Activated T-helper 1 cell treated with anti-CD3 and anti-CD28 coated beads, Interleukin-12 subunit alpha, Interleukin-12 subunit beta, Interleukin-2, Interleukin-4 antibody, amounts not matched to agents 30 ng/mL and 10 ng/mL and 1 ng/mL, durations not matched to agents 14 hours and 24 hours and 36 hours (primary cell): ENCODE measurements at places on chromosomes 13 and 19. TPM values are rescaled to one million over a fixed set of nuclear protein-coding genes. Genes with fewer than 3 reads are reported as not detected.

- no peak for DNase-seq
Measured at GRCh38 chr13:32428581-32429432, 877 bp upstream of the N4BP2L1 start.

DNA sequence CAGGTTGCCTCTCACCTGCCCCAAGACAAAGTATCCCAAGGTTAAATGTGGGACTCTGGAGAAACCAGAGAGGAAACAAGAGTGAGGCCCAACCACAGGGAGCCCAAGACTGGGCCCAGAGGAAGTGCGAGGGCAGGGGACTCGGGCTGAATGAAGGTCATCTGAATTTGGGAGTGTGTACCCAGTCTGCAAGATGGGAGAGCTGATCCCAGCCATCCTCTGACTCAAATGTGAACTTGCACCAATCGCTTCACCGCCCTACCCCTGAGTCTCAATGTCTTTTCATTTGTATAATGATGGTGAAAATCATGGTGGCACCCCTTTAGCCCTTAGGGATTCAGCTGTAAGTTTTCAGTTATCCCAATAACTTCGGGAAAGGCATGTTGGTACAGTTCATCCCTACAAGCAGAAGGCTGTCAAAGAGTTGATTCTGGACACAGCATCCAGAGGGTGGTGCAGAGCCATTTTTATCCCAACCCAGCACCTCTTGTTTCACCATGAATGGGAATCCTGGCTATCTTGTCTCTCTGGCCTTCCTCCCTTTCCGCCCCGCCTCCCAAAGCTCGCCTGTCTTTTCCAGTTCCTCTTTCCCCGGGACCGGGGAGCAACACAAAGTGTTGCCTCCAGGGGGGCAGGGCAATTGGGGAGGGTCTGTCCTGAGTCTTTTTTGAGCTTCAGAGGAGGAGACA, 123.4 kb downstream of the NUFIP1 start:
- no peak for DNase-seq

DNA sequence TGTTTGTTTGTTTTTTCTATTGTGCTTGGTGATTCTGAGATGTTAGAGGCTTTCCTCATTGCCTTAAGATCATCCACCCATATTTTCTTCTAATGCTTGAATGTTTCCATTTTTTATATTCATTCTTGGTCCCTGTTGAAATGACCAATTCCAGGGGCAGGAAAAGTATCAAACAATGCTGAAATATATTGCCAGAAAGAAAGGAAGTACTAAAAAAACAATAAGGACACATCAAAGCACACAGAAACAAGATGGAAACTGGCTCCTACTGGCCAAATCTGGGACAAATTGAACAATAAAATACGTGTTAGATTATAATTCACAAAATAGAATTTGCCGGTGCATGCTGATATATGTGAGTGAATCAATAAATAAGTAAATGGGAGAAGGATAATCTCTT, 23.9 kb downstream of the ZDHHC20 start:
- no peak for DNase-seq

DNA sequence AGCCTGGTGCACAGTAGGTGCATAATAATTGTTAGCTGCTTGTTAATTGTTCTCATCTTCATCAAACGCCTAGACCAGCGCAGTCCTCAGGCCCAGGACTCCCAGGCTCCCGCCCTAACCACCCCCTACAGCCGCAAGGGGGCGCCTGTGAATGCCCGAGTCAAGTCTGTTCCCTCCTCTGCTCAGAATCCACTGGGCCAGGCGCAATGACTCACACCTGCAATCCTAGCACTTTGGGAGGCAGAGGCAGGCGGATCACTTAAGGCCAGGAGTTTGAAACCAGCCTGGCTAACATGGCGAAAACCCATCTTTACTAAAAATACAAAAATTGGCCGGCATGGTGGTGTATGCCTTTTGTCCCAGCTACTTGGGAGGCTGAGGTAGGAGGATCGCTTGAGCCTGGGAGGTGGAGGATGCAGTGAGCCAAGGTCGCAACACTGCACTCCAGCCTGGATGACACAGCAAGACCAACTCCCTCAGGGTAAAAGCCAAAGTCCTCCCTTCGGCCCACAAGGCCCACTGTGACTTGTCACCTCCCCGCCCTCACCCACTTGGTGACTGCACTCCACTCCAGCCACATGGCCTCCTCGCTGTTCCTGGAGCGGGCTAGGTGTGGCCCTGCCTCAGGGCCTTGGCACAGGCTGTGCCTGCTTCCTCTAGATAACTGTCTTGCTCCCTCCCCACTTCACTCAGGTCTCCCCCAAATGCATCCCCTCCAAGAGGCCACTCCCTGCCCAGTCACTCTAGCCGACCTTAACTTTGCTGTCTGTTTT, 9.1 kb downstream of the ZNF653 start:
- DNase-seq = peak; percentile 31

DNA sequence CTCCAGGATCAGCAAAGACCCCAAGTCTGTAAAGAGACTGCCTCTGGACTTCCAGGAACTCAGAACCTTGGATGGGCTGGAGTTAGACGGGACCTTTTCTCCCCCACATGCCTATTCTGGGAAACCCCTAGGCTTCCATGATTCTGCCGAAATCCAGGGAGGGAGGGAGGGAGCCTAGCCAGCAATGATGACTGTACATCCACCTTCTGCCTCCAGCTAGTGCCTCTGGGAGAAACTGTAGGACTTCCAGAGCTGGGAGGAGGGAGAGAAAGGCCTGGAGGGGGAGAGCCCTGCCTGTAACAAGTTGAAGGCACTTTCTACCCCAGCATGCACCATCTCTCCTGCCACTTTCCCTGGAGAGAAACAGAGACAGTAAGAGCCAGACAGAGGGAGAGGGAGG, 6.0 kb upstream of the HAS1 start:
- no peak for DNase-seq

- no peak for DNase-seq
Measured at GRCh38 chr13:26255115-26255514, 1.2 kb downstream of the CDK8 start.

GRCh38 chr13:31394506-31394905, 194.7 kb downstream of the B3GLCT start:
- no peak for DNase-seq

PTPRH gene
- 0.16 TPM in 1 of 2 replicates, not detected in the other for total RNA-seq

GNG7 gene
- total RNA-seq = 0.07 and 0.13 TPM in 2 replicates

CGB1 gene
- not detected in 2 replicates for total RNA-seq

ZNF471 gene
- 0.05 and 0.16 TPM in 2 replicates for total RNA-seq

- DNase-seq = no peak
Measured at GRCh38 chr19:13640611-13641010, 123.7 kb upstream of the MRI1 start.

RFPL4A gene
- not detected in 2 replicates for total RNA-seq

- DNase-seq = no peak
Measured at GRCh38 chr13:71242201-71242600, 624.8 kb downstream of the DACH1 start.

DNA sequence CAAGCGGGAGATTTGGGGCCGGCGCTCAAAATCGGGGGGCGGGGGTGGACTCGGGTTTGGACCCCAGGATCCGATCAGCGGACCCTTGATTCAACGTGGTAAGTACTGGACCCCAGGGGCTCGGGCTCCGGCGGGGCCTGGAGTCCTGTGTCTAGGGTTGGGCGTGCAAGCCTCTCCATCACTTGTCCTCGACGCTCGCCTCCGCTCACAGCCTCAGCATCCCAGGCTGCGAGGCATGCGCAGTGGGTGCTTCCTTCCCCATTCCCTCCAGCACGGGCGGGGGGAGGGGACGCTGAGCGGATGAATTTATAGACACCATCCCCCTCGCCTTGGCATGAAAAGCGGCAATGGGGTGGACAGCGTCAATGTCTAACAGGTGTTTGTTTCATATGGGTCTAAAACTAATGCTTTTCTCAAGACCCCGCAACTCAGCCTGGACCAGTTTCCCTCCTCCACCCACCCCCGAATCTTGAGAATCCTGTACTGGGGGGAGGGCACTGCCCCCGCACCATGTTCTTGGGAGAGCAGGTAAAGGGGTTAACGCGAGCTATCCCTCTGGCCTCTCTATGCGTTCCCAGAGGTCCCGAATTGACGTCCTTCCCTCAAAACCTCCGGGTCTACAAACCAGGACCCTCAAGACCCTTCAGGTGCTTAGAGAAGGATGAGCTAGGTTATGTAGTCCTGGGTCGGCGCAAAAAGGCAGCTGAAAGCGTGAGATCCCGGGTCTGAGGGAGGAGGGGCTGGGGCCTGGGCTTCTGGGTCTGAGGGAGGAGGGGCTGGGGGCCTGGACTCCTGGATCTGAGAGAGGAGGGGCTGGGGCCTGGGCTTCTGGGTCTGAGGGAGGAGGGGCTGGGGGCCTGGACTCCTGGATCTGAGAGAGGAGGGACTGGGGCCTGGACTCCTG, 579 bp downstream of the CPT1C start:
- no peak for DNase-seq

DNA sequence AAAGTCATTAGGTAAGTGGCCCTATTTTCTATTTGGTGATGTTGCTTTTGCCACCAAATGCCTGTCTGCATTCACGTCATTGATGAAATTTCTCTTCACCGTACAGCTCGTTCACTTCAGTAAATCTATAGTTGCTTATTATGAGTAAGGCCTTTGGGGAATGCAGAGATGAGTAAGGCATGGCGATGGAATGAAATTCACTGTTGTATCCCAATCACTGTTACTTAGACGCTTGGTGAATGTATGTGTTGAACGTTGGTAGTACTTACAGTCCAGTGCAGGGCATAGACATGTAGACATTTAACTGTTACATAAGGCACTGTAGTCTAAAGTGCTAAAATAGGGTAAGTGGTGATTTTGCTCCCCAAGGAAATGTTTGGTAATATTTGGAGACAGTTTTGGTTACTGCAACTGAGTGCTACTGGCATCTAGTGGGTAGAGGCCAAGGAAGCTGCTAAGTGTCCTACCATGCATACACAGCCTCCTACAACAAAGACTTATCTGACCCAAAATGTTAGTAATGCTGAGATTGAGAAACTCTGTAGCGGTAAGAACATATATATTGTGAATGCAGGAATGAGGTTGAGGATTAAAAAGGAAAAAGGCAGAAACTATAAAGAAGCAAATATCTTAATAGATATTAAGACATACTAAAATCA, 5.8 kb downstream of the AKAP11 start:
- DNase-seq = no peak

NANOS2 gene
- total RNA-seq = not detected in 2 replicates

GRCh38 chr19:49705919-49706318, 15.0 kb downstream of the CPT1C start:
- no peak for DNase-seq

IGFL2 gene
- total RNA-seq = 0.23 TPM in 1 of 2 replicates, not detected in the other

FFAR2 gene
- not detected in 2 replicates for total RNA-seq

PCP2 gene
- 0.34 and 1.4 TPM in 2 replicates for total RNA-seq

ZNF574 gene
- total RNA-seq = 17.5 and 17.8 TPM in 2 replicates

DNA sequence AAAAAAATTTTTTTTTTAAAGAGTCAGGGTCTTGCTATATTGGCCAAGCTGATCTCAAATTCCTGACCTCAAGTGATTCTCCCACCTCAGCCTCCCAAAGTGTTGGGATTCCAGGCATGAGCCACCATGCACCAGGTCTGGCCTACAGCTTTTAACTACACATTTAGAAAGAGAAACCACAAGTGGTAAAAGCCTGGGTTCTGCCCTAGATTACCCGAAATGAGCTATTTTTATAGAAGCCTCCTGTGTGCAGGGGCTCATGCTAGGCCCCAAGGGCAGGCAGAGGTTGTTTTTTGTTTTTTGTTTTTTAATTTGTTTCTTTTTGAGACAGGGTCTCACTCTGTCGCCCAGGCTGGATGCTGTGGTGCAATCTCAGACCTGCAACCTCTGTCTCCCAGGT, 14.0 kb upstream of the MYADM start:
- no peak for DNase-seq

CYP2S1 gene
- total RNA-seq = 0.60 and 0.73 TPM in 2 replicates
